T-helper 2 cell treated with Interferon-gamma antibody and Interleukin-4, amounts not matched to agents 100 ng/mL and 5 ng/mL, for 36 hours (primary cell): ENCODE measurements at places on chromosomes 5 and 9. TPM values are rescaled to one million over a fixed set of nuclear protein-coding genes. Genes with fewer than 3 reads are reported as not detected.

Gene PHF24
- not detected in 2 replicates for total RNA-seq

Gene LAMC3
- total RNA-seq = 0.05 and 0.07 TPM in 2 replicates

Gene IL13
- total RNA-seq = 32.6 and 39.1 TPM in 2 replicates

Gene CCDC192
- total RNA-seq = not detected in 2 replicates

Gene TARS1
- 140 and 141 TPM in 2 replicates for total RNA-seq

Gene FAM120AOS
- total RNA-seq = 42.3 and 45.9 TPM in 2 replicates

Gene DRD1
- not detected in 2 replicates for total RNA-seq

Gene PLAC8L1
- 1.1 TPM in 1 of 2 replicates, not detected in the other for total RNA-seq

Gene SLC31A2
- total RNA-seq = 2.2 and 2.9 TPM in 2 replicates

Gene FBLL1
- total RNA-seq = not detected in 2 replicates

Gene NME5
- not detected in 2 replicates for total RNA-seq

Gene GRIN1
- 0.05 TPM in 1 of 2 replicates, not detected in the other for total RNA-seq

Gene QSOX2
- 14.3 and 15.6 TPM in 2 replicates for total RNA-seq

Gene TMEM215
- total RNA-seq = not detected in 2 replicates

Gene GPR151
- total RNA-seq = not detected in 2 replicates

Gene NTNG2
- total RNA-seq = 4.5 and 5.2 TPM in 2 replicates

Gene ADAMTS16
- not detected in 2 replicates for total RNA-seq
